ENCODE measurements at places on chromosomes 12 and 14.

DNA sequence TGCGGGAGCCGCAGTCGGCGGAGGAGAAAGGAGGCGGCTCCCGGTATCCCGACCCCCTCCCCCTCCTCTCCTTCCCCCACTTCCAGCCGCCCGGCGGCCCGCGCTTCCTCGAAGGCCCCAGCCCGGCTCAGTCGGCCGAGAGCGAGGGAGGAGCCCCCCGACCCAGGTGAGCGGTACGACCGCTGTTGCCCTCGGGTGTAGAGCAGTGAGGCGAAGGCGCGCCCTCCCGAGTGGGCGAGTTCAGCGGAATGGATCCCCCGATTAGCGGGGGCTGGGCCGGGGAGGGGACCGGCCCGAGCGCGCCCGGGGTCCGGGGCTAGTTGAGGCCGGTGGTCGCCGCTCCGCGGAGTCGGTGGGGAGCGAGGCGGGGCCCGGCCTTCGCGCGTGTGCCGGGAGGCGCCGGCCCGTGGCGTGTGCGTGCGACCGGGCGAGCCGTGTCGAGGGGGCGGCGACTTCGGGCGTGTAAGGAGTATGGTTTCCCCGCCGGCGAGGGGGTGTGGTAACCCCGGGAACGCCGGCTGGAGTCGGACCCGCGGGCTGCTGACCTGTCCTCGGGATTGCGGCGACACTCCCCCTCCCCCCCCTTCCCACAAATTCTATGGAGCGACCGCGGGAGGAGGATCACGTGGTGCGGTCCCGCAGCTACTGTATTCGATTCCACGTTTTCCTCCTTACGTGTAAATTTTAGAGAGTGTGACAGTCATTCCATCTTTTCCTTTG, 501 bp downstream of the RIMKLB start:
- peak; percentile 36 for DNase-seq

GRCh38 chr12:49010092-49010668, 8.4 kb downstream of the PRKAG1 start:
- no peak for DNase-seq

GRCh38 chr12:126742241-126742641, 1524.7 kb upstream of the TMEM132C start:
- DNase-seq, result no peak

DNA sequence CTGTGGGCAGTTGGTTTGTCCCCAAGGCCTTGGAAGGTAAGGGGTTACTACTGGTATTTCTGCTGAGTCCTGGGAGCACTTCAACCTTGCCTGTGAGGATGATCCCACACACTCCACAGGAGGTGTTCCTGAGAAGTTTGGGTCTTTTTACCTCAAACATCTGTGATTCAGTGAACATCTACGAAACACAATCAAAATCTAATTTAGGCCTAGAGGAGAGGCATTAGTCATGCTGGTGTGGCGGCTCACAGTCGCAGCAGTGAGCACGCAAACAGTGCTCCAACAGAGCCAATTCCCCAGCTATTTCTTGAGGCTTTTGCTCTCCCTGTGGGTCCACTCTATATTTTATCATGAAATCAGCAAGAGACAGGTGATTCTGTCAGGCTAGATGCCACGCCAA, 107.6 kb downstream of the APAF1 start:
- no peak for DNase-seq

- DNase-seq, result no peak
Measured at GRCh38 chr12:124560146-124560890, 7.1 kb downstream of the NCOR2 start.

- DNase-seq, result no peak
Measured at GRCh38 chr14:75860561-75861160, 121.1 kb downstream of the TGFB3 start.

- no peak for DNase-seq
Measured at GRCh38 chr12:91098941-91099340, 12.4 kb downstream of the LUM start.

GRCh38 chr14:94636744-94637412, 24.7 kb downstream of the SERPINA3 start:
- DNase-seq, result peak; percentile 19
